M059J (cell line): ENCODE measurements at places on chromosomes 6 and 20.

GRCh38 chr6:38507173-38507572 is 132.6 kb downstream of the BTBD9 start:
- no peak for DNase-seq

DNA sequence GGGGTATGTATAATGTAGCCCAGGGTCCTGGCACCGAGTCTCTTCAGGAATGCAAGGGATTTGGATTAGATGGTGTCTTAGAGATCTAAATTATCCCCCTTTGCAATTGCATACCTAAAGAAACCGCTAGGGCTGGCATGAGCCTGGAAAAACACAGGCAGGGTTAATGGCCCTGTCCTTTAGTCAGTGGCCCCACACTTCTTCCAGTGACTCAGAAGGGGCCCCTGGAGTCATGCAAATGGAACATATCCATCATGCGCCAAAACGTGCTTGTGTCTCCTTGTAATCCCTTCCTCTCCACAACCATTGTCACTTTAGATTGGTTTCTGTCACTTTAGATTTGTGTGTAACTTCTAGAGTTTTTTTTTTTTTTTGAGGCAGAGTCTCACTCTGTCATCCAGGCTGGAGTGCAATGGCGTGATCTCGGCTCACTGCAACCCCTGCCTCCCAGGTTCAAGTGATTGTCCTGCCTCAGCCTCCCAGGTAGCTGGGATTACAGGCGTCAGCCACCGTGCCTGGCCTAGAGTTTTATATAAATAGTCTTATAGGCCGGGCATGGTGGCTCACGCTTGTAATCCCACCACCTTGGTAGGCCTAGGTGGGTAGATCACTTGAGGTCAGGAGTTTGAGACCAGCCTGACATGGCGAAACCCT is 8.7 kb upstream of the MYBL2 start:
- peak; percentile 90 for DNase-seq

DNA sequence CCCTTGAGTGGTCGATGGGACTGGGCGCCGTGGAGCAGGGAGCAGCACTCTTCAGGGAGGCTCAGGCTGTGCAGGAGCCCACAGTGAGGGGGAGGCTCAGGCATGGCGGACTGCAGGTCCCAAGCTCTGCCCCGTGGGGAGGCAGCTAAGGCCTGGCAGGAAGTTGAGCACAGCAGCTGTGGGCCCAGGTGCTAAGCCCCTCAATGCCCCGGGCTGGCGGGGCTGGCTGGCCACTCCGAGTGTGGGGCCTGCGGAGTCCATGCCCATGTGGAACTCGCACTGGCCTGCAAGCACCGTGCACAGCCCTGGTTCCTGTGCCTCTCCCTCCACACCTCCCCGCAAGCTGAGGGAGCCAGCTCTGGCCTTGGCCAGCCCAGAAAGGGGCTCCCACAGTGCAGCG is 948.4 kb upstream of the EYS start:
- no peak for DNase-seq

DNA sequence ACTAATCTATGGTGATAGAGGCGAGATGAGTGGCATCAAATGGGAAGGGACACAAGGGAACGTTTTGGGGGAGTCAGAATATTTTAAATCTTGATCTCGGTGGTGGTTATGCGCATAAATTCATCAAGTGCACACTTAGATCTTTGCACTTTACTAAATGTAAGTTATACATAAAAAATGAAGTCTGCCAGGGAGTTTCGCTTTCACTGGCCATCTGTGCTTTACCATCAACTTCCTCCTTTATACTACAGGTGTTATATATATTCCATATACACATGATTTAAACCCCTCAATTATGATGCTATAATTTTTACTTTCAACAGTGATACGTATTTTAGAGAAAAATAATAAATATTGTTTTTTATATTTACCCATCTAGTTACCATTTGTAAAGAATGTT is 97.6 kb upstream of the AKIRIN2 start:
- DNase-seq, result no peak

DNA sequence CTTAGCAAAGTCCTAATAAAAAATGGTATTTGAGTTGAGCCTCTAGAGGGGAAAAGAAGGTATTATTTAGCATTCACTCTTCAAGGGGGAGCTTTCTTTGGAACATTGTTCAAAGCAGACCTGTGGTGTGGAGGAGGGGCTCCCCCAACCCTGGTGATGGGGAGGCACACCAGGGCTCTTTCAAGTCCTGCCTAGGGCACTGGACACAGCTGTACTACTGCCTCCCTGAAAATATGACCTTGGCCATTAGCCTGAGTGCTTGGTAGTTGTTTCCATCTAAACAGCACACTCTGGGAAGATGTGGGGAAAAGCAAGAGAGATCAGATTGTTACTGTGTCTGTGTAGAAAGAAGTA is 215.1 kb upstream of the CNR1 start:
- DNase-seq, result no peak

DNA sequence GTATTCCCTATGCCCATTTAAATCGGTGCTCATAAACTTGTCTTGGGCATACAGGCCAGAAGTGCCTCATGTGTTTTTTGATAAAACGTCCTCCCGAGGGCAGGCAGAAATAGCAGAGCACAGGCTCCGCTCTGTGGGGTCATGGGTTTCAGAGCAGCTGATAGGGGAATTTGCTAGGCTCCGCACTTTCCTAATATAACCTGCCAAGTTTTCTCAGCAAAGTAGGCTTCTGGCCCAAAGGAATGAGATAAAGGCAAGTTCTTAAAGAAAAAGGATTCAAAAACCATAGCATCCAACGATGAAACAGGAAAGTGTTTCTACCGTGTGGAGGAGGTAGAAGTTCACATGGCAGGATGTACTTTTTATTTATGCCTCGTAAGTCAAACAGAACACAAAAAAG is 69.8 kb upstream of the RALGAPA2 start:
- no peak for DNase-seq

DNA sequence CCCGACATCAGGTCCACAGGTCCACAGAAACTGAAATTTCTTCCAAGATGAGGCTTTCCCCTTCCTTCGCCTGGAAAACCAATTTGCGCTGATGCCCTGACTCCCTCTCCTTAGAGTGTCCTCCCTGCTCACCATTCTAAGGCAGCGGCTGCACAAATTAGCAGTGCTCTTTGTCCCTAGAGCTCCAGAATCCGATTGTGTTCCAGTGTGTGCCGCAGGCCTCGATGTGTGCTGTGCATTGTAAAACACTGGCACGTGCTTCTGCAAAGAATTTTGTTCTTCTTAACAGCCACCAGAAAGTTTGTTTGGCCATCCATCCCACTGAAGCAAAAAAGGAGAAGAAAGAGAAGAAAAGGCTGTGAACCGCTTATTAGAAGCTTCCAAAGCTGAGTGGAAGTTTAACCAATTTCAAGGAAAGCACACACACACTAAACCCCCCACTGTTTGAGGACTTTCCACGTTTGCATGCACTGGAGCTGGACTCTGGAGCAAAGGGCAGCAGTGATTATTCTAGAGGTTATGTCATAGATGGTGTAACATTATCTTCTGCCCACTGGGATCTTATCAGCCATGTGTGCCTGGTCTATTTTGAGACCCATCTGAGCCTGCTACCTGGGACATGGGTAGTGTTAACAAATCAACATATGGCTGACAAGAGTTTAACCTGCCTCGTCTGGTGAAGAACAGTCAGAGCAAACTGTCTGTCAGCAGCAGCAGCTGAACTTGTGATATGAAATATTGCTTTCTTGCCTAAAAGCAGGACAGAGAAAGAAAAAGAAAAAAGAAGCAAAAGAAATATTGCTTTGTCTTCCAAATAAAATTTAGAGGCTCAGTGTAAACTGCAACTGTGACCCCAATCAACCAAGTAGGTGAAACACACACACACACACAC is 64.9 kb upstream of the RREB1 start:
- DNase-seq, result no peak

DNA sequence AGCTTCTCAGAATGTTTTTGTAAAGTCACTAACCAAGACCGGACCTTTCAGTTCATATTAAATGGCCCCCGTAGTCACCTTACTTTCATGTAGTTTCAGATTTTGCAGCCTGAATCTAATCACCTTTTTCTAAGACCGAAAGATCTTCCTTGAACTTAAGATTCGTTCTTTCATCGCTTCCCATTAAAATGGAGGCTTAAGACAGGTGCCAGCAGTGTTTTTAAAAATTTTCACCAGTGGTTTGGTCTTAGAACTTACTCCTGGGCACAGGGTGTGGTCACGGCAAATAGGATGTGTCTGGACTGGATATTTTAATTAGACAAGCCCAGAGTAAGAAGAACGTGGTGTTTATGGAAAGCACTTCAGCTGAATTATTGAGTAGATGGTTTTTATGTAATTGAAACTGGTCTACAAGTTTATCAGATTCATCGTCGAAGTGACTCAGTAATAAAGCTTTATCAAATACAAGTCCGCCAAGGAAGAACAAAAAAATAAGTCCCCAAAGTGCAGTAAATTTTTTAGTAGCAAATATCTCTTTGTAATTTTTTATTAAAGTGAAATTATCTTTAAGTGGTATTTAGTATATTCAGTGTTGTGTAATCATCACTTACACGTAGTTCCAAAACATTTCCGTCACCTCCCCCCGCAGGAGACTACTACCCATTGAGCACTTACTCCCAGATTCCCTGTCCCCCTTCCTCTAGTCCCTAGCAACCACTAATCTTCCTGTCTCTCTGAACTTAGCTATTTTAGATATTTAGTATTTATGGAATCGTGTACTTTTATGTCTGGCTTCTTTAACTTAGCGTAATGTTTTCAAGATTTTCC is 868 bp downstream of the SRSF3 start:
- DNase-seq, result peak; percentile 72

DNA sequence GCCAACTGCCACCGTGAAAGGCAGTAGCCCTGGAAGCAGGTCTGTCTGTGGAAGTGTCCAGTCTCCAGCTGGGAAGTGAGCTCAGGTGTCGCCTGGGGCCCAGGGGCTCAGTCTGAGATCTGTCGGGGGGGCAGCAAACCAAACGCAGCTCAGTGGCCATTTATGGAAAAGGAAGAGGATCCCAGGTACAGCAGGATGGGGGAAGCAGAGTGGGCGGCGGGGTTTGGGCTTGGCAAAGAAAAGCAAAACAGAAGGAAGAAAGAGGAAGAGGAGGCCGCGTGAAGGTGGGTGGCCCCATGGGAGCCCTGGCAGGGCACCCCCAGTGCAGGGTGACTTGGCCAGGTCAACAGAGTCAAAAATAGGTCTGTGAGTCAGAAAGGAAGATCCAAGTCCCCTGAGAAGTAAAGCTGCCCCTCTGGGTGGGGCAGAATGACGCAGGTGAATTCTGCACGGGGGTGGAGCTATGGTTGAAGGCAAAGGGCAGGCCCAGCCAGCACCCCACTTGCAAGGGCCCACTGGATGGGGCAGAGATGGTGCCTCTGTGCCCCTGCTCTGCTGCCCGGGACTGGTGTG is 5.3 kb downstream of the PXDC1 start:
- no peak for DNase-seq

- no peak for DNase-seq
Observed at GRCh38 chr20:60074276-60074675, 116.1 kb downstream of the CDH26 start.

- no peak for DNase-seq
Observed at GRCh38 chr20:57589728-57590484, 29.0 kb downstream of the PCK1 start.

- no peak for DNase-seq
Observed at GRCh38 chr20:47044938-47045337, 150.3 kb downstream of the EYA2 start.

GRCh38 chr20:58634059-58634458 is 17.0 kb upstream of the STX16 start:
- no peak for DNase-seq

- DNase-seq, result peak; percentile 31
Observed at GRCh38 chr20:46073024-46073423, 16.7 kb downstream of the NCOA5 start.

GRCh38 chr6:117547688-117548621 is 54.4 kb downstream of the GOPC start:
- peak; percentile 72 for DNase-seq

- DNase-seq, result peak; percentile 24
Observed at GRCh38 chr6:144662812-144663365, 377.8 kb downstream of the UTRN start.

DNA sequence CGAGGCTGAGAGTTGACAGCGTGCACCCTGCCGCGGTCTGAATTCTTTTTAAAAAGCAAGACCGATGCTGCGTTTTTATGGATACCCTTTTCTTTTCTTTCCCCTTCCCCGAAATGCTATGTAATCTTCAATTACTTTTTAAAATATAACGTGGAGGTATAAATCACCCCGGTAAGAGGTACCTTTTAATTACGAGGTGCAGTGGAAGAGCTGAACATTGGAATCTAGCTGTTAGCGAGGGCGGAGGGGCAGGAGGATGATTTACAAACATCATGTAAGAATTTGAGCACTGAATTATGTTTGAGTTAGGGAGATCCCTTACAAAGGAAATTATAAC is 1.2 kb downstream of the EYA2 start:
- DNase-seq, result no peak

GRCh38 chr6:147699637-147700036 is 191.1 kb downstream of the SAMD5 start:
- DNase-seq, result peak; percentile 43

DNA sequence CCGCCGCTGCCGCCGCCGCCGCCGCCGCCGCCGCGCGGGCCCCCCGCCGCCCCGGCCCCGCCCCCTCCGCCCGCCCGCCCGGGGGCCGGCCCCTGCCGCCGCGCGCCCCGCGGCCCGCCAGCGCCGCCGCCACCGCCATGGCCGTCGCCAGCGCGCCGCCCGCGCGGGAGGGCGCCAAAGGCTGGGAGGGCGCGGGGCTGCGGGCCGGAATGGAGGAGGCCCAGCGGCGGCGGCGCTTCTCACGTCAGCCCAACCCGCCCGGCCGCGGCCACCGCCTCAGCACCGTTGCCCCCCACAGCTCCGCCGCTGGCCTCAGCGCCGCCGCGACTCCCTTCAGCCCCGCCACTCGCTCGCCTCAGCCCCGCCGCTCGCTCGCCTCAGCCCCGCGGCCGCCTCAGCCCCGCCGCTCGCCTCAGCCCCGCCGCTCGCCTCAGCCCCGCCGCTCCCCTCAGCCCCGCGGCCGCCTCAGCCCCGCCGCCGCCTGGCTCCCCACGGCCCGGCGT is 258 bp downstream of the PHF10 start:
- peak; percentile 27 for DNase-seq

- no peak for DNase-seq
Observed at GRCh38 chr20:21705575-21706260, at the start of gene PAX1. PAX1 (plus strand) TSS chr20:21705664; CDS start chr20:21705713, 49 bp downstream.

GRCh38 chr6:113862112-113862511 is 5.0 kb downstream of the MARCKS start:
- no peak for DNase-seq
